Forelimb muscle (tissue), 1 donor: ENCODE measurements at places on chromosomes 11 and 22. TPM values are rescaled to one million over a fixed set of nuclear protein-coding genes. Genes with fewer than 3 reads are reported as not detected.

GRCh38 chr11:20154381-20154780 lies 5.9 kb downstream of the DBX1 start:
- no peak for DNase-seq

The GRIA4 gene
- 10.7 TPM for polyA plus RNA-seq

GRCh38 chr11:113270080-113270479 lies 44.3 kb upstream of the TTC12 start:
- no peak for DNase-seq

The DDI1 gene
- not detected for polyA plus RNA-seq

The BDNF gene
- 1.2 TPM for polyA plus RNA-seq

- DNase-seq: no peak
Observed at GRCh38 chr22:43434928-43435311, 23.1 kb downstream of the MPPED1 start.

GRCh38 chr11:57324154-57324885 lies 432 bp downstream of the TNKS1BP1 start:
- DNase-seq: no peak

GRCh38 chr11:125164422-125165110 lies at the start of gene PKNOX2:
PKNOX2 (plus strand) TSS chr11:125164751; CDS start chr11:125351306, 186,555 bp downstream.
- peak; percentile 57 for DNase-seq

- DNase-seq: peak; percentile 55
Observed at GRCh38 chr11:73334384-73335203, 26.5 kb downstream of the ARHGEF17 start.

DNA sequence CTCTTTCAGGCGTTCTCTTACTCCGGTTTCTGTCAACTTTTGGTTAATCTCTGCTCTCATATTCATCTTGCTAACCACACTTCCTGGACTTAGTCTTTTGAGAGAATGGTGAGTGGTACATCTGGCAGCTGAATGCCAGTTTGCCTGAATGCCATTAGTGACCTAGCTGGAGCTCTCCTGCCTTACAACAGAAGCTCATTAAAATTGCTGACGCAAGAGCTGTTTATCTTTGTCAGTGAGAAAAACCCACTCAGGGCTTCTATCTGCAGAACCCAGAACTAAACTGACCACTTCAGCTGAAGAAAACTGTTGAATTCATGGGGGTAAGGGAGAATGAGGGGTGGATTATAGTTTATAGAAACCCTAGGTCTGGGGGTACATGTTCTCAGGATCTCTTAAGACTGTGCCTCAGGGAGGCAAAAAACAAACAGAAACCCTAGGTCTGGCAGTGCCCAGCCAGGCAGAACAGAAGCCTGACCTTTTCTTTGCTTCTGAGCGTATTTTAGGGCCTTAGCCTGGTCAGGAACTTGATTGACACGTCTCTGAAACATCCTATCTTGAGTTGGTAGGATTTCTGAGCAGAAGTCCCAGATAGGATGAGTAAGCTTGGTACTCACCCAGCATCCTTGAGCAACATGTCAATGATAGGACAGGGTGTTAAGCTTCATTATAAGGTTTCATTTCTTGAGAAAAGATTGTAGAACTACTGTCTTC lies 52.8 kb upstream of the YWHAH start:
- no peak for DNase-seq

The KCTD14 gene
- polyA plus RNA-seq: 1.0 TPM

GRCh38 chr22:26579331-26579886 lies 10.5 kb downstream of the TPST2 start:
- DNase-seq: no peak

DNA sequence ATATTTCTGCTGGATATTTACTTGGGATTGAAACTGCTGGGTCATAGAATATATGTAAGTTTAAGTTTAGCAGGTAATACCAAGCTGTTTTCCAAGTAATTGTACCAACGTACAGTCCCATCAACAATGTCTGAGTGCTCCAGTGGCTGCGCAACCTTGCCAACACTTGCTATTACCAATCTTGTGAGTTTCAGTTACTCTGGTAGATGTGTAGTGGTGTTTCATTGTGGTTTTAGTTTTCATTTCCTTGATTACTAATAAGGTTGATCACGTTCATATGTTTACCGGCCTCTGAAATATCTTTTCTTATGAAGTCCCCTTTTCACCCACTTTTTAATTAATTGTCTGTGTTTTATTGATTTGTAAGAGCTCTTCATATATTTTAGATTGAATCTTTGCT lies 370.6 kb upstream of the CADM1 start:
- no peak for DNase-seq

GRCh38 chr11:33109294-33109895 lies 51.9 kb downstream of the CSTF3 start:
- no peak for DNase-seq

DNA sequence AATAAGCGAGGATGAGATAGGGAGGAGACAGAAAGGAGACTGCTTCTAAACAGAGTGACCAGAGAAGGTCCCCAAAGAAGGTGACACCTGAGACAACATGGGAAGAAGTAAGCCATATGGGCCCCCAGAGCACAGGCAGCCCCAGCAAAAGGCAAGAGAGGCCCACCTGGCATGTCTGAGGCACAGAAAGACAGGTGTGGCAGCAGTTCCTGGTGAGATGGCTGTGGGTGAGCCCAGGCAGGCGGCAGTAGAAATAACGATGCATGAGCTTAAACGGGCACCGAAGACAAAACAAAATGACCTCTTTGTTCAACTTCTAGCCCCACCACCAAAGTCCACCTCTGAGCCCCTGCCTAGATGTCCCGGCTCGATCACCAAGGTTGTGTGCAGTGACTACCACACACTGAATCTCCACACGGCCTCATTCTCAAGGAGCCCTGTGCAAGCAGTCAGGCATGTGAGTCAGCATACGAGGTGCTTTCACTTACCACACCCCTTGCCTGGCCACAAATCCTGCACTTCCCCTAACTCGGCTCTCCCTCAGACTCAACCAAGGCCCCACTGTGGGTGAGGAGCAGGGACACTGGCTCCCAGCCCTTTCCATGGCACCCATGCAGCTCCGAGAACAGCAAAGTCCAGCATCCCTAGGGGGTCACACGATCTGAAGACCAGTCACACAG lies 77.6 kb downstream of the PACSIN2 start:
- DNase-seq: no peak

The FAM83F gene
- 0.09 TPM for polyA plus RNA-seq

GRCh38 chr11:37110385-37110784 lies 512.3 kb upstream of the RAG2 start:
- DNase-seq: no peak

The TTC28 gene
- polyA plus RNA-seq: 24.9 TPM

DNA sequence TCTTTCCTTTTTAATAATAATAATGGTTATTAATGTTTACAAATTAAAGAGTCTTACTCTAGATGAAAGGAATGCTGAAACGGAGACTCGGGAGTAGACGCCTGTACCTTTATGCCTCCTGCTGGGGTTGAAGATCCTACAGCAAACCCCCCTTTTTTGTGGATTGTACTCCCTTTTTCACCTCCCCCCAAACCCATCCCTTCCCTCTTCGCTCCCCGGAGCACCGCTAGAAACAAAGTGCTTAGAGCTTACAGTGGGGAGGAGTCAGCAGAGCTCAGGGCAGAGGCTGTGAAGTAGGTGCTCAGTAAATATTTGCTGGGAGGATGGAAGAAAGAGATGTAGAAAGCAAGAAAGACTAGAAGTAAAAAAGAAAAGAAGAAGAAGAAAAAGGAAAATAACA lies 169.7 kb downstream of the NXPE2 start:
- DNase-seq: no peak

GRCh38 chr11:12671370-12671769 lies 2.9 kb upstream of the TEAD1 start:
- DNase-seq: no peak

- no peak for DNase-seq
Observed at GRCh38 chr11:80417681-80418080, 976.9 kb upstream of the TENM4 start.

DNA sequence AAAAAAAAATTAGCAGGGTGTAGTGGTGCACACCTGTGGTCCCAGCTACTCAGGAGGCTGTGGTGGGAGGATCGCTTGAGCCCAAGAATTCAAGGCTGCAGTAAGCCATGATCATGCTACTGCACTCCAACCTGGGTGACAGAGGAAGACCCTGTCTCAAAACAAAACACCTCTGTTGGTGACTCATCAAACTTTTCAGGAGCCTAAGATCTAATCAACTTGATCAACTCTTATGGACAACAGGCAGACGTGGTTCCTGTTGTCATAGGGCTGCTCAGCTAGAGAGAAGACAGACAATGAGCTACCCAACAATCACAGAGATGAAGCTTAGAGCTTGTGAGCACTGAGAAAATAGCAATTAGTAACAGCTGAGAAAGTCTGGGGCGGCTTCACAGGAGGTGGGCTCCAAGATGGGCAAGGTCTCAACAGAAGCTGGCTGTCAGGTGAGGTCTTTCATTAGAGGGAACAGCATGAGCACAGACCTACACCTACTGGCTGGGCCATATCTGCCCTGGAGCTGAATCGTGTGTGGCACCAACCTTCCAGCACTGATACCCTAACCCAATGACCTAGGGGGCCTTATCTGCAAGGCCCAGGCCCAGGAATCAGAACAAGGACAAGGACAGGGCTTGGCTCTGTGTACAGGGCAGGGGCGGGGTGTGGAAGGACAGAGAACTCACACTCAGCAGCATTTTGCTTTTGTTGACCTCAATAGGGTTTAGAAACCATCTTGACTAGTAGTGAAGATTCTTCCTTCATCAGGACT lies 7.2 kb upstream of the UCP3 start:
- DNase-seq: no peak

GRCh38 chr11:92227230-92227814 lies 2.7 kb downstream of the FAT3 start:
- no peak for DNase-seq

The PDE3B gene
- 0.96 TPM for polyA plus RNA-seq

The APOBEC3C gene
- polyA plus RNA-seq: 3.4 TPM

The MS4A2 gene
- polyA plus RNA-seq: 0.37 TPM

DNA sequence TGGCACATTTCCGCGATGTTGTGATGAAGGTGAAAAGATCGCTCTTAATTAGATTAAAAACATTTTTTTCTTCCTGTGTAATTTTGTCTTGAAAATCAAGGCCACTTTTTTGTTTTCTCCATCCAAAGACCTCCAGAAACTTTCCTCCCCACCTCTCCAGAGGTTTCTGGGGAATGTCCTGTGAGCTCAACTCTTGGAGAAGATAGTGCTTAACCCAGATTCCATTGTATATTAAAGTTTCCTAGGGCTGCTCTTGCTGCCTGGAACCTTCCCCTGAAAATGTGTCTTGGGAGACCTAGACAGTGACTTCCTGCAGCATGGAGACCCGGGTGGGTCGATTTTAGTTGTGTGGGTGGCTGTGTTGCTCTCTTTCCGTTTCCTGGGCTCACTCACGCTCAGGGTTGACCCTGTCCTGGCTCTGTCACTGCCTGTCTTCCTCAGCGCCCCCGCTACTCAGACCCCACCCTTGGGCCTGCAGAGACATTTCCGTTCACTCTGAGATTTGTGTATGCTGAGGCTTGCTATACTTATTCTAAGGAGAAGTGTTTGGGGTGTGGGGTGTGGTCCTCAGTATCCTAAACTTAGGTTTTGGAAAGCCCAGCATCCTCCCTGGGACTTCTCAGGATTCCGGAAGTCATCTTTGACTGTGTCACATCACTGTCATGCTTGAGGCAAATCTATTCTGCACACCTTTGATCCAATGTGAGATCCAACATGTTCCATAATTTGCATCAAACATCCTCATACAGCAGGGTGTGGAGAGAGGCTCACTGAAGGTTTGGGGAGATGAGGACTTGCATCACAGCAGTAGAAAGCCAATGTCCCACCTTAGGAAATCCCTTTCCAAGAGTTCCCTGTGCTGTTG lies 47.2 kb downstream of the KCNQ1OT1 start:
- peak; percentile 60 for DNase-seq

GRCh38 chr11:86663761-86664160 lies 8.7 kb downstream of the ME3 start:
- DNase-seq: no peak

DNA sequence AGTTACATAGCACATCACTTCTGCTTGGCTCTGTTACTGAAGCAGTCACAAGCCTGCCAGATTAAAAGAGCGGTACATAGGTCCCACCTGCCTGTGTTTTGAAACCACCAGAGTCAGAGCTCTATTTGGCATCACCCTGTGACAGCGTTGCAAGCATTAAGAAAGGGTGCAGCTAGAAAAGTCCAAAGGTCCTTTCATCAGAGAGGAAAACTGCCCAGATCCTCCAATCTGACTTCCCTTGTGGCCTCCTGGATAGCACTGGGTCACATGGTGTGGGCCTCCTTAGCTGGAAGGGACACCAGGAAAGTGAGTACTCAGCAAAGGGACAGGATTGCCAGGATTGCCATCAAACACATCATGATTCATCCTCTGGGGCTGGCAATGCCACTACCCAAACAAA lies 22.9 kb downstream of the STX3 start:
- DNase-seq: no peak

DNA sequence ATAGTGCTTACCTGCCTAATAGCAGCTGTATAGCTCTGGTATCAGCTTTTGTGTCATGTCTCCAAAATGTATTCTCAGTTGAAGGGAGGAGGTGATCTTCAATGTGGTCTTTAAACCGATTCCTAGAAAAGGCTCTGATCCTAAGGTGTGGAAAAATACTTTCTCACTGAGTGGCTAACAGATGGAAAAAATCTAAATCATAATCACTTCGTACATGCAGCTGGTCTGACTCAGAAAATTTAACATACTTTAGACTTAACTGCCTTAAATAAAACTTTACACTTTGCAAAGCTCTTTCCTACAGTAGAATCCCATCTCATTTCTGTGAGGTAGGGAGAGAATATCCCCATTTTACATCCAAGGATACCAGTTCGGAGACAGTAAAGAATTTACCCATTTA lies 38.0 kb downstream of the C2CD3 start:
- DNase-seq: no peak

The EFEMP2 gene
- polyA plus RNA-seq: 82.6 TPM
